ENCODE measurements at places on chromosomes 11 and 22.

DNA sequence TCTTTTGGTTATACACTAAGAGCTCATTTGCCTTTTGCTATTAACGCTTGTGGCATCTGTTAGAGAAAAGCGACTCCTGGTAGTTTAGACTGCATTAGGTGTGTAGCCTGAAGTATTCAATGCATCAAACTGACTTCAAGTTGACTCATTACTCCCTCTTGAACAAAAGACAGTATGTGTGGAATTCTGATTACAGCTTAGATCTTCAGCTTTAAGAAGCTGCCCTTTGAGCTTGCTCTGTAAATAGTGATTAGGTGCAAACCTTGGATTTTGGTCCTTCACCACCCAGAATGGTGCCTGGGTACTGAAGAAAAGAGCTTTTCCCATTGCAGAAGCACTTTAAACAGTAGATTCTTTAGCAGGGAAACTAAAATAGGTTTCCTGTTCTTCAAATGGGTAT, 62.1 kb downstream of the FAT3 start:
- no peak for DNase-seq
- no peaks in the 10 kb centered on the region for H3K4me1 ChIP-seq

DNA sequence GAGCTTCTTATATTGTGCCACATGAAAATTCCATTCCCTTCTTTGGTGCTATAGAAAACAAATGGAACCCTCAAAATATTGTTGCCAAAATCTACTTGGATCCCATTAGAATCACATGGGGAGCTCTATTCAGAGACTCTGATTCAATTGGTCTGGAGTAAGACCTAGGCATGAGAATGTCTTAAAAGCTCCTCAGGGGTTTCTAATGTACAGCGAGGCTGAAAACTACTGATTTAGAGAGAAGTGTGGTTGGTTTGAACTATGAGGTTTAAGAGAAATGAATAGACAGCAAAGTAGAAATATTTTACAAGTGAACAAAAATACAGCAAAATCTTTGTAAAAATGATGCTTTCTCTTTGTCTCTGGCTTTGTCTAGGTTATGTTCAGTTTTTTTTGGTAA, 514.7 kb downstream of the CNTN5 start:
- H3K27ac ChIP-seq = no peak overlapping the region
- H3K4me1 ChIP-seq = no peaks in the 10 kb centered on the region
- H3K36me3 ChIP-seq = no peaks in the 10 kb centered on the region
- DNase-seq = no peak
- no peak overlapping the region for H3K4me3 ChIP-seq
- no peaks in the 10 kb centered on the region for H3K27me3 ChIP-seq

DNA sequence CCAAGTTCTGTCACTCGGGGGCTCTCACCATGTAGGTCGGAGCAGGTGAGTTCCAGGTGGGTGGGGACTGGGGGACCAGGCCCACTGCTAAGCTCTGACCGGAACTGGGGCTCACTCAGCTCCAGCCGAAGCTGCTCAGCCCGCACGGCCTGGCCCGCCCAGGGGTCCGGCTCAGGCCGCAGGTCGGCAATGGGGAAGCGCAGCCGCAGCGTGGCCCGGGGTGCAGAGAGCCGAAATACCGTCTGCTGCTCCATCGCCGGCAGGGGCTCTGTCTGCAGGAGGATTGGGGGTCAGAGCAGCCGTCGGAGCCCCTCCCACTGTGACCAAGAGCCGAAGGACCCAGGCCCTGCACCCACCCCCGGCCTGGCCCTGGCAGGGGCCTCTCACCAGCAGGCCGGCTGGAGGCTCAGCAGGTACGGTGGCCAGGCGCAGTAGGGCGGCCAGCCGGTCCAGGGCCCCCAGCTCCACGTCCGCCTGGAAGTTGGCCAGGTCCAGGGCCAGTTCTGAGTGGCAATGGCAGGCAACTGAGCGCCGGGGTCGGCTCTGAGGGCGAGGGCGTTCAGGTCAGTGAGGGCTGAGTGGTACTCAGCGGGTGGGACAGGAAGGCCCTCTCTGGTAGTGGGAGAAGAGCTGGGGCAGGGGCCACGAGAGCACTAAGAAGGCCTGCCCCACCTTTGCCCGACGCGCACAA, 7.2 kb downstream of the ATG2A start:
- no peak overlapping the region for H3K4me3 ChIP-seq
- H3K27me3 ChIP-seq = no peaks in the 10 kb centered on the region
- DNase-seq = no peak
- H3K27ac ChIP-seq = no peak overlapping the region

DNA sequence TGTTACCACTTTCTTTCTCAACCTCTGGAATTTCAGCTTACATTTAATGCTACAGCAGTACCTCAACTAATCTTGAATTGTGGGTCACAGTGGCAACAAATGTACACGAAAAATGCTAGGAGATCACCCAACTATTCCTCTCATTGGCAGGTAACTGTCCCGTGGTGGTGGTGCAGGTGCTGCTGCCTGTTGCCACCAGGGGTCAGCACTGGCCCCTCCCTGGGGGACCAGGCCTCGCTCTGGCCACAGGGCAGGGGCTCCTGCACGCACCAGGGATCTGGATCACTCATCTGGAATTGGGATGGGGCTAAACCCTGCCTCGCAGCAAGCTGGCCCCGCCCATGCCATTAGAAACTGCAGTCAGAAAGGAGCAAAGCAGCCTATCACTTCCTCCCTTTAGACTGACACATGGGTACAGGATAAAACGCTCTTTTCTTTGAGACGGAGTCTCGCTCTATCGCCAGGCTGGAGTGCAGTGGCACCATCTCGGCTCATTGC, 6.9 kb upstream of the POLDIP3 start:
- H3K27ac ChIP-seq = no peak overlapping the region
- H3K4me3 ChIP-seq = no peak overlapping the region
- no peaks in the 10 kb centered on the region for H3K4me1 ChIP-seq

Data from SK-N-SH (cell line).